ENCODE measurements at places on chromosomes 12 and 14.

DNA sequence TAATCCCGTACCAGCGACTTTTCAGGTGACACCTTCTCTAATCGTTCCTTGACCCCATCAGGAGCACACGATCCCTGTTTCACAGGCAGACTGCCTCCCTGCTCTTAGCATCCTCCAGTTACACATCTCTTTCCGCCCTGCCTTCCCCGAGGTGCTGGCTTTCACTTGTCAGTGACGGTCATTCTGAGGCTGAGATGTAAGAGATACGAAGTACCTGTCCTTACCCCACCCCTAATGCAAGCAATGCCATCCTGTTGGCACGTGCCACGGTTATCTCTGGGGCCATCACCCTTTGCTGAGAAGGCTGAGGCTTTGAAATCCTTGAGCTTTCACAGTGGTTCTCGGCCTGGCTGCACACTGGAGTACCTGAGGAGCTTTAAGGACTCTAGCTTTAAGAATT is 24.4 kb downstream of the B4GALNT3 start:
- DNase-seq: no peak

GRCh38 chr14:101032433-101032832 is 128.9 kb upstream of the RTL1 start:
- no peak for DNase-seq

DNA sequence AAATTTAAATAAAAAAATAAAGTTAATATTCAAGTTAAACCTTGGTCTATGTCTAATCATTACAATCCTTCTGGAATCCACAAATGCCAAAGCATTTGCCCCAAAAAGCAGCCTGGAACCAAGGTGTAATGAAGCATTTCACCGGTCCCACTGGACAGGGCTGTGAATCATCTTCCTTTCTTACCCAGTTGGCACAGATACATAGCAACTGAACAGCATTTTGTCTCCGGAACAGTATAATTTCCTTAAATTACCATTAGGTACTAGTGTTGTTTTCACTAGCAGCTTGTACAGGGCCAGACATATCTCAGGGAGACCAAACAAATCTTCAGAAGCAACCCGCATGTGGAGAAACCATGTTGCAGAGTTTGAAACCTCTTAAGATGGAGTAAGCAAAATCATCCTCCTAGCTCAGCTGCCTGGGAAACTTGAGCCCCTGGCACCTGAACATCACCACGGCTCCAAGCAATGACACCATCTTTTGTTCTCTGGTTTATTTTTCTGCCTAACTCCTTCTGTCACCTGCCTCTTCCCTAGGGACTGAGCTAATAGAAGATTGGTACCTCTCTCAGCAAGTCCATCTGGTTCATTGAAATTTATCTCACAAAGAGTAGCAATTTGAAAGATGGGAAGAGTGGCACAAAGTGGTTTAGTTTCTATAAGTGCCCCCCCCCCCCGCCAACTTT is 17.9 kb upstream of the MDM1 start:
- DNase-seq: no peak

- DNase-seq: no peak
These were observed 15.1 kb upstream of the GRIP1 start for GRCh38 chr12:66693901-66694513.

GRCh38 chr14:102279282-102279681 is 25.7 kb downstream of the MOK start:
- no peak for DNase-seq

DNA sequence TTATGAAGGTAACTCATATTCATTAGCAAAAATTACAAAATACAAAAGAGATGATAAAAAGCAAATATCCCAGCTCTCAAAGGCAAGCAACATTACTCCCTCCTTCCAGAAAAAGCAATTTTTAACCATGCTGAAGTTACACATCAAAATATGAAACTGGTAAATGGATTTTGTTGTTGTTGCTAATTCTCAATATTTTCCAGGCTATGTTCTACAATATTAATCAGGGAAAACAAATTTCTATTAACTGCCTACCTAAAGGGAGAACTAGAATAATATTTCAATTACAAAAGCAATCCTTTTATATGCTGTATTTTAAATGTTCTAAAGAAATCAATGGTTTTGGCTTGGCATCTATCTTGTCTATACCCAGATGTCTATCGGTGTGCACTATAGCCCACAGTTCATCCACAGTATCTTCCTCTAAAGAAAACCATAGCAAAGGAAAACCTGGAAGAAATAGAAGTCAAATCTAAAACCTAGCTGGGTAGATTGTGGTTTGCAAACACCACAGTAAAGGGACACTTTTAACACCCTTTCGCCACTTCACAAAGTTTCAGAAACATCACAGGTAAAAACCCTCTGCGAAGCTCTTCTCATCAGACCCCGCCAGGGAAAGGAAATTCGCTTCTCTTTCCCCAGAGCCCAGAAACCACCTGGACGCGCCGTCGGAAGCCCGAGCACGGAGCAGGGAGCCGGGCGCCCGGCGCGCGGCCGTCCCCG is 32.0 kb downstream of the TC2N start:
- no peak for DNase-seq

DNA sequence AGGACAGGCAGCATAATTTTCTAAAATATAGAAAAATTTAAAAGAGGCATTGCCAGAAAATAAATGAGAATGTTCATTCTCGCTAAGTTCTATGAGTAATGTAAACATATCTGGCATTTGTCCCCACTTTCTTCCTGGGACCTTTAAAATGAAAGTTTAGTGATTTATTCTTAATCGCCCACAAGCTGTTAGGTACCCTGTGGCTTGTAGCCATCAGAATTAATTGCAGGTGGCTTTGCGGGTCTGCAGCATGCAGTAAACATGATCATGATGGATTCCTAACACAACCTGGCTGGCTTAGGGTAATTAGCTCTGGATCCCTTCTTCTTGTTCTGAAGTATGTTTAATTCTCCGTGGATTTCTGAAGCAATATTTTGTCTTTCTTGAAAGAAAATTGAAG is 103.5 kb upstream of the FRMD6 start:
- DNase-seq: no peak

GRCh38 chr12:47771304-47771703 is 1.7 kb upstream of the SLC48A1 start:
- no peak for DNase-seq

DNA sequence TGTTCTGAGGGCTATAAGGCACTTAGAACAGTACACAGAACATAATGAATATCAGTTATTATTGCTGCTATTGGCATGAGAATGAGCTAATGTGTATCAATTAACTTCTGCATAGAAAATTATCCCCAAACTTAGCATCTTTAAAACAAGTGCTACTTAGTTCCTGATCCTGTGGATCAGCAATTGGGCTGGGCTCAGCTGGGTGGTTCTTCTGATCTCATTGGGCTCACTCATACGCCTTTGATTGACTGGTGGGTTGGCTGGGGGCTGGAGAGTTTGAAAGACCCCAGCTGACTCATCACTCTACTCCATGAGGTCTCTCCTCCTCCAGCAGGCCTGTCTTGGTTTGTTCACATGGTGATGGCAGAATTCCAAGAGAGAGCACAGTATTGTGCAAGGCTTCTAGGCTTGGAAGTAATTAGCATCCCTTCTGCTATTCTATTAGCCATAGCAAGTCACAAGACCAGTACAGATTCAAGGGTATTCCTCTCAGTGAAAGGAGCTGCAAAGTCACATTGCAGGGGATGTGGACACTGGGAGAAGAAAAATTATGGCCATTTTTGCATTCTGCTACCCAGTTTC is 27.2 kb upstream of the HSPB8 start:
- DNase-seq: no peak

DNA sequence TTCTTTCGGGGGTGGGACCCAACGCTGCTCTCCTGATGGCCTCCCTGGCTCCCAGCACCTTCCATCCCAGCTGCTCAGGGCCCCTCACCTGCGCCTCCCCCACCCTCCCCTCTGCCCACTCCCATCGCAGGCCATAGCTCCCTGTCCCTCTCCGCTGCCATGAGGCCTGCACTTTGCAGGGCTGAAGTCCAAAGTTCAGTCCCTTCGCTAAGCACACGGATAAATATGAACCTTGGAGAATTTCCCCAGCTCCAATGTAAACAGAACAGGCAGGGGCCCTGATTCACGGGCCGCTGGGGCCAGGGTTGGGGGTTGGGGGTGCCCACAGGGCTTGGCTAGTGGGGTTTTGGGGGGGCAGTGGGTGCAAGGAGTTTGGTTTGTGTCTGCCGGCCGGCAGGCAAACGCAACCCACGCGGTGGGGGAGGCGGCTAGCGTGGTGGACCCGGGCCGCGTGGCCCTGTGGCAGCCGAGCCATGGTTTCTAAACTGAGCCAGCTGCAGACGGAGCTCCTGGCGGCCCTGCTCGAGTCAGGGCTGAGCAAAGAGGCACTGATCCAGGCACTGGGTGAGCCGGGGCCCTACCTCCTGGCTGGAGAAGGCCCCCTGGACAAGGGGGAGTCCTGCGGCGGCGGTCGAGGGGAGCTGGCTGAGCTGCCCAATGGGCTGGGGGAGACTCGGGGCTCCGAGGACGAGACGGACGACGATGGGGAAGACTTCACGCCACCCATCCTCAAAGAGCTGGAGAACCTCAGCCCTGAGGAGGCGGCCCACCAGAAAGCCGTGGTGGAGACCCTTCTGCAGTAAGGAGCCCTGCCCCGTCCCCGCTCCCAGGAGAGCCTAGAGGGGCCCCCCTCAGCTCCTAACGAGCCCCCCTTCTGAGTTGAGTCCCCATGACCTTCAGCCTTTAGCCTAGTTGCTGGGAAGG is at the start of gene HNF1A:
TSS of gene HNF1A (plus strand) at position 248 of the 924 bp plus-strand sequence. CDS start at position 474, 226 bp downstream.
- DNase-seq: no peak

- DNase-seq: no peak
These were observed 73.3 kb upstream of the PLEKHG7 start for GRCh38 chr12:92629349-92630065.

DNA sequence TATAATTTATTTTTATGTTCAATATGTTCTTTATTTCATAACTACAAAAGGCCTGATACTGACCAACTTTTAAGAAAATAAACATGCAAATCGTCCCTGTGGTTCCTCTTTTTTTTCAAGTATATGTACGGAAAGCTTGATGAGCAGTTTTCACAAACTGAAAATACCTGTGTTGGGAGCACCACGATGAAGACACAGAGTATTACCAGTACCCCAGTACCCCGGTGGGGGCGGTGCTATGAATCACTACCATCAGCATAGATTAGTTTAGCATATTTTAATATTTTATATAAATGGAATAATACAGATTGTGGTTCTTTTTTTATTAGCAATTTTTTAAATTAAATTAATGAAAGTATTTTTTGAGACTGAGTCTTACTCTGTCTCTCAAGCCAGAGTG is 7.0 kb downstream of the B4GALNT3 start:
- no peak for DNase-seq

DNA sequence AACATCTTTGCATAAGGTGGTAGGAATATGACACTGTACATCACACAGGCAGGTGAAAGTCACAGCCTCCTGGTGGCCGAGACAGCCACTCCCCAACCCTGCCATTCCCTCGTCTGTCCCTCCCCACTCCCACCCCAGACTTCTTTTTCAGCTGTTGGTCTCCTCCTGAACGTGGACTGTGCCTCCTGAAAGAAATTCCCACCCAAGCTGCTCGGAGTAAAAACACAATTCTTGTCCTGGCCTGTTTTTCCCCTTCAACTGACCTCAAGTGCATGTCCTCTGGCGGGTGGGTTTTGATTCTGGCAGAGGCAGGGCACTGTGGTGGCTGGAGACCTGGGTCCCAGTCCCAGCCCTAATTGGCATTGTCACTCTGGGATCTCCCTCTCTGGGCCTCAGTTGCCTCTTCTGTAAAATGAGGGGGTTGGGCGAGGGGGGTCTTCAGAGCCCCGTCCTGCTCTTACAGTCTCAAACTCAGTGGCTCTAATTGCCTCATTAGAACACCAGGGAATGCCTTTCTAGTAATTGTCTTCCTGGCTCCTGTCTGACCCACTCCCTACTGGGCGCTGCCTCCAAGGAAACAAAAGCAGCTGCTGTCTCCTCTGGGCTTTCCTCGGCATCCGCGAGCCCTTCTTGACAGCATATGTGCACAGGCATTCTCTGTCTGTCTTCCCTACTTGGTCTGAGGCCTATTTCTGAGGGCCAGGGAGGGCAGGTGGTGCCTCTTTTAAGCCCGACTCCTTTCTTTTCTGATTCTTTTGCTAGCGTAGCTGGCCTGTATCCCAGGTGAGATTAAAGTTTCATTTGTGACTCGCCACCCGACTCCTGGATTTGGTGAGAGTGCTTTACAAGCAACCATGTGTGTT is 186.6 kb upstream of the RMST start:
- no peak for DNase-seq

DNA sequence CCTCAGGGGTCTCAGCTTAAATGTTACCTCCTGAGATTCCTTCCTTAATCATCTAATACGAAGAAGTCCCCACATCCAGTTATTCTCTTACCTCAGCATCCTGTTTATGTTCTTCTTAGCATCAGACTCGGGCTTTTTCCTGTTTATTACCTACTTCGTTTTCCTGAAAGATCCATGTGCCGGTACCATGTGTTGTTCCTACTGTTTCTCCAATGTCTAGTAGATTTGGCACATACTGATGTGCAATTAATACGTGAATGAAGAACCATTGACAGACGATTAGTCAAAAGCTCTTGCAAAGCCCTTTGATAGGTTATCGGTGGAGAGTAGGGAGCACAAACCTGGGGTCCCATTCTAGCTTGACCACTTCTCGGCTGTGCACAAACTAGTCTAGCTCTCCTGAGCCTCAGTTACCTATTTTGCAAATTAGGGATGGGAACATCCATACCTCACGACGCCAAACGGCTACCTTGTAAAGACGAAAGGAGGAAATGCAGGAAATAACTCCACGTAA is 735 bp upstream of the MAPKAPK5 start:
- DNase-seq: no peak

- DNase-seq: no peak
These were observed 365.4 kb downstream of the EMP1 start for GRCh38 chr12:13561923-13562322.

DNA sequence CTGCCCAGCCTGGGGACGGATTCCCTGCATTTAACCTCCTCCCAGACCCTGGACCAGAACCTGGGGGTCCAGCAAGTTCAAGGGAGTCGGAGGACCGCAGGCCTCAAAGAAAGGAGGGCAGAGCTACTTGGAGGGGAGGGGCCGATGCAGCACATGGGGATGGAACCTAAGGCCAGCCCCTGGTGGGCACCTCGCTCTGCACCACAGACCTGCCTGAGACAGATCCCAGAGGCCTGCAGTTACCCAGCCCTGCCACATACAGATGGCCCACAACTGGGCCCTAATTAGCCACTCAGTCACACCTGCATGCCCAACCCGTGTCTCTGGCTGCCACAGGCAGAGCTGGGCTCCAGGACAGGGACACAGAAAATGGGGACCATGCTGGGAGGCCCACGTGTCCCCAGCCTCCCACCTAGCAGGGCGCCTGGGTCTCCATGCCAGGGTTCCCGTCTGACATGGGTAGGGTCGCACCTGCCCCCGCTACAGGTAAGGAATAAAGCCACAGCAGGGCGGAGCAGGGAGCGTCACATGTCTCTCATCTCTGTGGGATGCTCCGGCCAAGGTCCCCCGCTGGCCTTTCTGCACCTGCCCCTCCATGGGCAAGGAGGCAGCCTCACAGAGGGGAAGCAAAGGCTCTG is 16.7 kb downstream of the AKT1 start:
- DNase-seq: no peak

GRCh38 chr14:85702997-85703396 is 173.1 kb downstream of the FLRT2 start:
- DNase-seq: no peak

- DNase-seq: no peak
These were observed 160.6 kb downstream of the ADGRD1 start for GRCh38 chr12:131114271-131114670.

GRCh38 chr12:7144414-7145120 is 14.4 kb downstream of the CLSTN3 start:
- DNase-seq: no peak

- no peak for DNase-seq
These were observed 10.8 kb downstream of the INF2 start for GRCh38 chr14:104700225-104700651.

Measured in activated T-cell treated with anti-CD3 and anti-CD28 coated beads for 4 hours (primary cell).